ENCODE measurements at places on chromosomes 2 and 18. TPM values are rescaled to one million over a fixed set of nuclear protein-coding genes. Genes with fewer than 3 reads are reported as not detected.

DNA sequence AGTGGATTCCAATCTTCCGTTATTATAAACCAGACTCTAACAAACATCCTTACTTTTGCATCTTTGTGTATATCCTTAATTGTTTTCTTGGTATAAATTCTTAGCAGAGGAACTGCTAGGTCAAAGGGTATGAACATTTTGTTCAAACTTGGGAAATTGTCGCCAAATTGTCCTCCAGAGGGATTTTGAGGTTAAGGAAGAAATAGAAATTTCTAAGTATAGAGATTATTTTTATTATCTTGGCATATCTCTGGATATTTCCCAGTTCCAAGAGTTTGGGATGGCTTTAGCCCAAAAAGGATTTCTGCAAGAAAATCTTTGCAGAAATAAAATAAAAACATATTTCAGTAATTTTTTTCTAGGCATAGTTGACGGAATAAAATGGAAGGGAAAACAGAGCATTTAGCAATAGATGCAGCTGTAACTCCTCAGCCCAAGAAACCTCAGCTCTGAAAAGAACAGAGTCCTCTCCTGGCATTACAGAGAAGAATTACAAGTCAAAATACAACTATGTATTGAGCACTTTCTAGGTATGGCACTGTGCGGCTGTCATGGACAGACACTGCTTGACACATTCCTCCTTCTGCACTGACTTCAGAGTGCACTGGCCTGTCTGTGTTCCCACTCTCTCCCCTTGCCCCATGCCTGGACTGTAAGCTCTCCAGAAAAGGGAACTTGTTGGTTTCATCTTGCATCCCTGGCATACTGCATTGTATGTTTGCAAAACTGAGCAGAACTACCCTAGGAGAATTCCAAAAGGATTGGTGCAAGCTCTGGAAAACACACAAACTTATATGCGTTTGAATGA is 117.3 kb upstream of the STON1 start:
- H3K27ac ChIP-seq: no peak overlapping the region
- no peaks in the 10 kb centered on the region for H3K36me3 ChIP-seq
- peaks cover 3% of the 10 kb centered on the region for H3K27me3 ChIP-seq
- DNase-seq: no peak
- H3K4me3 ChIP-seq: no peak overlapping the region
- H3K4me1 ChIP-seq: peaks cover 18% of the 10 kb centered on the region

- peak overlapping the region; percentile 78 for H3K27ac ChIP-seq
- H3K36me3 ChIP-seq: peaks cover 7% of the 10 kb centered on the region
- H3K27me3 ChIP-seq: no peaks in the 10 kb centered on the region
These were observed 94.3 kb downstream of the DOCK10 start for GRCh38 chr2:224948005-224948404.

DNA sequence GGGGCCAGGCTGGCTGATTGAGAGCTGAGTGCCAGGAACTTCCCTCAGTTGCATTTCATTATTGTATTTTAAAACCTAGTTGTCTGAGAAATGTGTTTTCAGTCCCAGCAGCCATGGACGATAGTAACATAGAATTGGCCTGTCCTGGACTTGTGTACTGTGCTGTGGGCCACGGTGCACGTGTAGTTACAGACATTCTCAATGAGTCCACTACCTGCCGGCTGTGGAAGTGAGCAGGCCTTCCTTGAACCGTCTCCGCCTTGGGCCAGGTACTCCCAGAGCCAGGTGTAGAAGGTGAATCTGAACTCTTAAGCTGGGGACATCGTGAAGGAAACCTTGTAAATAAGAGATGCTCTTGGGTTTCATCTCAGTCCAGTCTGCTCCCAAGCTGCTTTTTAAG is 47.0 kb downstream of the UBE2F start:
- DNase-seq: no peak
- no peaks in the 10 kb centered on the region for H3K27me3 ChIP-seq
- no peak overlapping the region for H3K27ac ChIP-seq
- peaks cover 10% of the 10 kb centered on the region for H3K4me1 ChIP-seq
- H3K4me3 ChIP-seq: no peak overlapping the region

GRCh38 chr2:141694180-141694579 is 436.6 kb downstream of the LRP1B start:
- no peaks in the 10 kb centered on the region for H3K36me3 ChIP-seq
- H3K27ac ChIP-seq: no peak overlapping the region
- H3K4me1 ChIP-seq: no peaks in the 10 kb centered on the region

- H3K36me3 ChIP-seq: peaks cover 50% of the 10 kb centered on the region
- DNase-seq: no peak
- H3K4me1 ChIP-seq: peaks cover 30% of the 10 kb centered on the region
- H3K27me3 ChIP-seq: no peaks in the 10 kb centered on the region
- peak overlapping the region; percentile 56 for H3K27ac ChIP-seq
These were observed 83.6 kb downstream of the ASXL2 start for GRCh38 chr2:25794544-25795276.

- H3K27ac ChIP-seq: no peak overlapping the region
- H3K4me3 ChIP-seq: no peak overlapping the region
- H3K4me1 ChIP-seq: no peaks in the 10 kb centered on the region
- no peak for DNase-seq
- peaks cover 98% of the 10 kb centered on the region for H3K36me3 ChIP-seq
These were observed 74.3 kb upstream of the EML6 start for GRCh38 chr2:54649191-54649590.

DNA sequence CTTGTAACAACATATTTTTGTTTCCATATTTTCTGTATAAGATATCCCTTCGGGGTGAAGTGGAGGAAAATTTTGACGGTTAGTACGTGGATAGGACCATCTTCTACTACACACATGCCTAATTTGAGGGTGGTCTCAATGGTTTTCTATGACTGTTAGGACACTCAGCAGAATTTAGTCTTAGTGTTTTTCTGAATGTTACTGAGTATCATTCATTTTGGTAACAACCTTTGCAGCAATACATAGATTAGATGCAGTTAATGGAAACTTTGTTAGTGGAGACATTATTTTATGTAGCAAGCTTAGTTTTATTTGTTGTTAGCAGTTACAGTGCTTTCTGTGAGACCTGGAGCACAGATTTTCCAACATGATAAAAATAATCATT is 1.6 kb downstream of the ITGAV start:
- peaks cover 22% of the 10 kb centered on the region for H3K4me1 ChIP-seq
- H3K36me3 ChIP-seq: no peaks in the 10 kb centered on the region
- DNase-seq: no peak
- peak overlapping the region; percentile 81 for H3K4me3 ChIP-seq
- H3K27ac ChIP-seq: no peak overlapping the region
- H3K27me3 ChIP-seq: no peaks in the 10 kb centered on the region

DNA sequence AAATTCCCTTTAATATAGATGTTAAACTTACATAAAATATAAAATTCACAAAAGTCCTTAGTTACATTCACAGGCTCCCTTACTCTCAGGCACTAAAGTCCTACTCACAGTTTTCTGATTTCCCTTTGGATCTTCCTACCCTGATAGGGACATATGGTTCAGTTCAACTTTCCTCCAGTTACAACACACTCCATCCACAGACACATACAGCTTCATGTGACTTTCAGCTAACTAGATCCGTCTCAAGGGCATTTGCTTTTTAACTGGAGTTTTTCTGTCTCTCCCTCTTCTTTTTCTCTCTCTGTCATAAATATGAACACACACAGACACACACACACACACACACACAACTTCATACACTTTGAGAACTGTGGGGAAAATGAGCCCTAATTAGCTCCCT is 419.2 kb downstream of the LRP1B start:
- no peak overlapping the region for H3K4me3 ChIP-seq
- H3K27ac ChIP-seq: no peak overlapping the region
- no peaks in the 10 kb centered on the region for H3K27me3 ChIP-seq

GRCh38 chr2:15905267-15905645 is 35.1 kb upstream of the MYCN start:
- H3K27ac ChIP-seq: no peak overlapping the region
- no peaks in the 10 kb centered on the region for H3K36me3 ChIP-seq
- peaks cover 5% of the 10 kb centered on the region for H3K27me3 ChIP-seq
- no peaks in the 10 kb centered on the region for H3K4me1 ChIP-seq
- DNase-seq: no peak

- peaks cover 2% of the 10 kb centered on the region for H3K27me3 ChIP-seq
- H3K4me1 ChIP-seq: no peaks in the 10 kb centered on the region
- H3K36me3 ChIP-seq: no peaks in the 10 kb centered on the region
These were observed 151.4 kb downstream of the TNS1 start for GRCh38 chr2:217851191-217852020.

GRCh38 chr2:45992021-45992740 is 305.0 kb upstream of the EPAS1 start:
- H3K27ac ChIP-seq: no peak overlapping the region
- no peaks in the 10 kb centered on the region for H3K27me3 ChIP-seq
- H3K4me3 ChIP-seq: no peak overlapping the region

GAREM1 gene
- total RNA-seq: not detected

SERPINB3 gene
- total RNA-seq: not detected

SP5 gene
- not detected for total RNA-seq

CCL20 gene
- total RNA-seq: not detected

MYO3B gene
- not detected for total RNA-seq
